H9 (cell line): ENCODE measurements at places on chromosomes 12 and 14.
A peak's percentile ranks its signal among the peaks of the same experiment; 100 is the strongest.

DNA sequence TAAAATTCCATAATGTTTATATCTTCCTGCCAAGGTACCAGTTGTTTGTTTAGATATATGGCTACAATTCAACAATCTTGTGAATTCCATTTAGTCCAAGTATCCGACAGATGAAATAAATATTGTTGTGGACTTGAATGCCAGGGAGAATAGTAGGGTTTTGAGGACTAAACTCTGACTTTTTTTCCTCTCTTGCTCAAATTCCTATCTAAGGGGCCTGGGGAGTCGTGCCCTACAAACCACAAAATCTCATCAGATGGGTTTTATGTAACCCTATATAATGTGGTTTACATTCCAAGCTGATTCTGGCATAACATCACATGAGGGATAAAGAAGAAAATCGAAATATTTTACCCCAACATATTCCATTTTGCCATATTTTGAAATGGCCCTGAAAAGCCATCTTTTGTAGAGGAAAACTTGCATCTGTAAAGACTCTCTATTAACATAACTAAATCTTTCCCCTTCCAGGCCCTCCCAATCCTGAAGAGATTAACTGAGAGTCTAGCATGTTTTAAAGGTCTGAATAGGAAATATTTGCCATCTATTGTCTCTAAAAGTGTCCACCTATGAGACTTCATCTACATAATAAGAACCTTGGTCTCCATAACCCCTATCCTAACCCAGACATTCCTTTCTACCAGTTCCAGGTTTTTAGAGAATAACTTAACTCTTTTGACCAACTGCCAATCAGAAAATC is 184.7 kb upstream of the KITLG start:
- no peak for DNase-seq

DNA sequence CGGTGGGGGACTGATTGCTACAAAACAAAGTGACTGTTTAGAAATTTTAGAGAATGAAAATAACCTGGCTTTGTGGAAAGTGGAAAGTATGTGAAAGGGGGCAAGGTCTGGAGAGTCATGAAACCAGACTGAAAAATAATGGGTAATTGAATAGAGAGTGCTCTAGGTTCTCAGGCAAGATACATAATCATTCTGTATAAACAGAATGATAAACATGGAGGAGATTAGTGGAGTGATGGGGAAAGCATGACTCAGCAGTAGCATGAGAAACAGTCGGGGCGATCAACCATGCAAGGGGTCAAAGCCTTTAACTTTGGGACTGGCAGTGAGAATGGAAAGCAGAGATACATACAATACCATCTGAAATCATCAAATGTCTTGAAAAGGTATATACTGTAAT is 332.5 kb downstream of the CCER1 start:
- DNase-seq: no peak

GRCh38 chr12:132489078-132489601 is 811 bp upstream of the FBRSL1 start:
- DNase-seq: no peak

DNA sequence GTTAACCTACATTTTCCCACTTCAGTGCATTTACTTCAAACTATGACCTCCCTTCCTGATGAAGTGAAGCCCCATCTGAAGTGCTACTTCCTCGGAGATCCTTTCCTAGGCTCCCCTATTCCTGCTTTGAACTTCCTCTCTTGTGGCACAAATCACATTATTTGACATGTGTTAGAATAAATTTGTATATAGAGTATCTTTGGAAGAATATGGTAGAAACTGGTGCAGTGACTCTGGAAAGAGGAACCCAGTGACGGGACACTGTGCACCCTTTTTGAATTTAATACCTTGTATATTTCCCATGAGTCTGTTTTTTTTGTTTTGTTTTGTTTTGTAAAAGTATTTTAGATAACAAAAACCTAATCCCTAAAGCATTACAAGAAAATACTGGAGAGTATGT is 66.4 kb upstream of the SRSF5 start:
- DNase-seq: no peak

GRCh38 chr14:99431986-99432385 is 48.7 kb downstream of the SETD3 start:
- DNase-seq: no peak

- DNase-seq: no peak
Measured at GRCh38 chr14:42140831-42141279, 534.2 kb downstream of the LRFN5 start.

GRCh38 chr14:31913370-31913769 is 163.7 kb upstream of the ARHGAP5 start:
- DNase-seq: no peak

GRCh38 chr12:64320611-64321010 is 69.9 kb downstream of the C12orf56 start:
- DNase-seq: no peak

DNA sequence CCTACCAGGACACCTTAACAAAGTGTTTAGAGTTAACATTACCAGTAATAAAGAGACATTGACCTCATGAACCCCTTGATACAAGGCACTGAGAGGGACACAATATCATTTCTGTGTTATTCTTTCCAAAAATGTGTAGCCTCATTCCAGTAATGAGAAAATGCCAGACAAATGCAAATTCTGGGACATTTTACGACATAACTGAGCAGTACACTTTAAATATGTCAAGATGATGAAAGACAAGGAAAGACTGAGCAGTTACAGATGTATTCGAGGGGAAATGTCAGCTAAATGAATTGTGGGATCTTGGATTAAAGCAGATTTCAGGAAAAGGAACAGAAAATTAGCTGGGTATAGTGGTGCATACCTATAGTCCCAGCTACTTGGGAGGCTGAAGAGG is 255.6 kb downstream of the ERC1 start:
- DNase-seq: no peak

DNA sequence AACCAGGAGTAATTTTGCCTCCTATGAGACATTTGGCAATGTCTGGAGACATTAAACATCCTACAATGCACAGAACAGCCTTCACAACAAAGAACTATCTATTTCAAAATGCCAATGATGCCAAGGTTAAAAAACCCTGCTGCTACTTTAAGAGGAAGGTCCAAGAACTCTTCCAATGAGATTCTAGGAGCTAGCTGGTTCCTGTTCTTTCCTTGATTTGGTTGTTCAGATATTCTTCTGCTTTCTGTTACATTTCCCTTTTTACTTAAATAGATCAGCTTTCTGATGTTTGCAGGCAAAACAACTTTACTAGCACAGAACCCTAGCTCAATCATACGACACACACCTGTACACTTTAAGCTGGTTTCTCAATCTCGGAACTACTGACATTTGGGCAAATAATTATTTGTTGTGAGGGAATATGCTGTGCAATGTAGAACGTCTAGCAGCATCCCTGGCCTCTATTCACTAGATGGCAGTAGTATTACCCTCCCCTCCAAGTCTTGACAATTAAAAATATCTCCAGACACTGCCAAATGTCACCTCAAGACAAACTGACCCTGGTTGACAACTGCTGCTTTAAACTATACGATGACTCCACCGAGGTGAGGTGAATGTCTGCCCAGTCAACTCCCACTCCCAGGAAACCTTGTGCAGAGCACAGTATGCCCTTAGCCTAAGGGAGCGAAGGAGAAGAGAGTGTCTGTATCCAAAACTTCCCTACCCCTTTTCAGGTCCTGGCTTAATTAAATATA is 4.4 kb downstream of the BLTP3B start:
- DNase-seq: no peak

- no peak for DNase-seq
Measured at GRCh38 chr14:79764323-79764722, 447.0 kb downstream of the DIO2 start.

- DNase-seq: no peak
Measured at GRCh38 chr14:52937869-52938268, 13.0 kb downstream of the FERMT2 start.

DNA sequence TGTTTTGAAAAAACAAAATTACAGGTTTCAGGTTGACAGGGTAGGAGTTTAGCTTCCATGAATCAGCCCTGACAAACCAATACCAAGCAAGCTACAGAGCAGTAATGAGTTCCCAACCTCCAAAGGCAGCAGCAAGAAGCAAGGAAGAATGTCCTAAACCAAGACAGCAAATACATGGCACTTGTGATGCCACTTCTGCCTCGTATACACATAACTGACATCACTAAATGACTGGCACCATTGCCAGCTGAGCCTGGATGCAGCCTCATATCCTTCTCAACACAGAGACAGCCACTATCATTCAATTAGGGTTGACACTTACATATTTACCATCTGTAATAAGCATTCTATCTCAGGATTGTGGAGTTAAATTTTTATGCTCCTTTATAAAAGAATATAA is 35.0 kb upstream of the MDM1 start:
- no peak for DNase-seq

DNA sequence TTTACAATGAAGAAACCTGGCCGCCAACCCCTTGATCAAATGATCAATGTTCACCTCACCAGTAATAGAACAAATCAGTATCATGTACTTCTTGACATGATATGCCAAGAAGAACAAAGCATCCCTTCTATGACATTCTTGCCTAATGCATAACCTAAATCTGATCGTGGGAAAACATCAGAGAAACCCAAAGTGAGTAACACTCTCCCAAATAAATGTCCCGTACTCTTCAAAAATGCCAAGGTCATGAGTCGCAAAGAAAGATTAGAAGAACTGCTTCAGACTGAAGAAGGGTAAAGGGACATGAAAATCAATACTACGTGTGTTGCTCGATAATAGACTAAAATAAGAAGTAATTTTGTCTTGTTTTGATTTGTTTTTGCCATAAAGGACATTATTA is 11.4 kb upstream of the SLC25A3 start:
- no peak for DNase-seq

- no peak for DNase-seq
Measured at GRCh38 chr14:31657917-31658316, 96.7 kb downstream of the NUBPL start.

- no peak for DNase-seq
Measured at GRCh38 chr12:104669089-104669721, 212.5 kb downstream of the CHST11 start.

- no peak for DNase-seq
Measured at GRCh38 chr14:75934998-75935628, 46.7 kb downstream of the TGFB3 start.

GRCh38 chr14:39233680-39234326 is at the start of gene MIA2:
Gene MIA2, plus strand, starts transcription at chr14:39233915. Its CDS starts 200 bp downstream, at chr14:39234115.
- no peak for DNase-seq

GRCh38 chr14:68203871-68204270 is 384.3 kb downstream of the RAD51B start:
- DNase-seq: no peak

- no peak for DNase-seq
Measured at GRCh38 chr12:32398816-32399369, 465 bp upstream of the FGD4 start.

- peak; percentile 94 for DNase-seq
Measured at GRCh38 chr14:104681689-104682074, 7.7 kb upstream of the INF2 start.

- DNase-seq: no peak
Measured at GRCh38 chr12:109999649-109999971, 380 bp downstream of the ANKRD13A start.

DNA sequence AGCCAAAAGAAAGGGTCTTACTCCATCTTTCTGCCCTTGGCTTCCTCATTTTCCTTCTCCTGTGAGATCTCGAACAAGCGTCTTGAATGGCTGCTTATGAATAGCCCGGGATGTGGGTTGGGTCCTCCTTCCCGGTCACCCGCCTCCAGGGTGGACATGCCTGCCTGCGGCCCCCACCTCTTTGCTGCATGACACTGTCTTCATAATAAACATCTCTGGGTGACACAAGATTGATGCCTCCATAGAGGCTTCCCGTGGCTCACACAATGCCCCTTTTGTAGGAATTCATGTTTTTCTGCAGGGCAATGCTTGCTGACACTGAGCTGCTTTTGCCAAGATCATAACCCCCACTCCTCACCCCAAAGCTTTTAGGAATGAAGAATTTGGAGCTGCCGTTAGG is 125.9 kb downstream of the ZNF664 start:
- no peak for DNase-seq

GRCh38 chr14:77120771-77121743 is 20.5 kb downstream of the ZDHHC22 start:
- peak; percentile 27 for DNase-seq

DNA sequence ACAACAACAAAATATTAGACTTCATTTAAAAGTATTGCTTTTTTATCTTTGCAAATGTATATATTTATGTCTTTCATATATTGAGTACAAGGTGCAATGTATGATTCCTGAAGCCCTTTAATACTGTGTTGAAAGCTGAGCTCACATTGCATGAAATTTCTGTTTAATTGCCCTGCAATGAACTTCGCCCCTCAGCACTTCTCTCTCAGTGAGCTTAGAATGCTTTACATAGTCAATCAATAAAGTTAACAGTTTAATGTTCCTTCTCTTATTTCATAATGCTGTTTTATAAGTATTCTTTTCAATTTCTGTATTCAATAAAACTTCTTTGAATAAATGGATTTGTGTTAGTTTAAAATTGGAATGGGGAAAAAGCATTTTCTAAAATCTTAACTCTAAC is 607.1 kb downstream of the SOX5 start:
- no peak for DNase-seq

- DNase-seq: no peak
Measured at GRCh38 chr12:102480406-102480805, at the start of gene IGF1. Gene IGF1, minus strand, starts transcription at chr12:102480563. Its CDS starts 182 bp downstream, at chr12:102480381.

GRCh38 chr12:131074221-131075083 is 120.7 kb downstream of the ADGRD1 start:
- DNase-seq: peak; percentile 21

- no peak for DNase-seq
Measured at GRCh38 chr12:91926848-91927247, 218.8 kb downstream of the BTG1 start.

GRCh38 chr12:103966736-103967135 is 1.1 kb downstream of the TDG start:
- no peak for DNase-seq

DNA sequence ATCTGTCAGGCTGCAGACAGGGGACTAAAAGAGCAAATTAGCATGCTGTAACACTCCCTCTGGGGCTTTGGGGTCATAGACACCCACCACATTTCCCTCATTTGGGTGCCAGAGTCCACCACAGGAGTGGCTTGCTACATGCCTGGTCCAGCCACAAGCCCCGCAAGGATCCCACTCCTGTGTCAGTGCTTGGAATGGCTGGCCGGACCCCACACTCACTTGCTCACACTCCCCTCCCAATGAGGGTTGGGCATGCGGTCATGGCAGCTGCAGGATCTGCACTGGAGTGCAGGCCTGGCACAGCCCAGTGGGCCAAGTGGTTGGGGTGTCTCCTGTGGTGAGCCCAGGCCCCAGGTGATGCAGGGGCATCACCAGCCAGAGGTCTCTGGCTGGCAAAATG is 59.9 kb downstream of the TSPAN19 start:
- no peak for DNase-seq

GRCh38 chr14:79601579-79601978 is 609.7 kb downstream of the DIO2 start:
- no peak for DNase-seq

GRCh38 chr12:94863321-94864035 is 140.0 kb downstream of the NDUFA12 start:
- no peak for DNase-seq

GRCh38 chr12:19739195-19739776 is 300.0 kb downstream of the AEBP2 start:
- DNase-seq: no peak

GRCh38 chr12:114744691-114745090 is 60.7 kb upstream of the TBX3 start:
- DNase-seq: no peak
